Foreskin keratinocyte (primary cell): ENCODE measurements at places on chromosomes 7 and 10.

GRCh38 chr7:36951257-36951697 lies 227.0 kb upstream of the AOAH start:
- no peak for DNase-seq

GRCh38 chr10:52514481-52514880 lies 200.4 kb downstream of the DKK1 start:
- no peak for DNase-seq

DNA sequence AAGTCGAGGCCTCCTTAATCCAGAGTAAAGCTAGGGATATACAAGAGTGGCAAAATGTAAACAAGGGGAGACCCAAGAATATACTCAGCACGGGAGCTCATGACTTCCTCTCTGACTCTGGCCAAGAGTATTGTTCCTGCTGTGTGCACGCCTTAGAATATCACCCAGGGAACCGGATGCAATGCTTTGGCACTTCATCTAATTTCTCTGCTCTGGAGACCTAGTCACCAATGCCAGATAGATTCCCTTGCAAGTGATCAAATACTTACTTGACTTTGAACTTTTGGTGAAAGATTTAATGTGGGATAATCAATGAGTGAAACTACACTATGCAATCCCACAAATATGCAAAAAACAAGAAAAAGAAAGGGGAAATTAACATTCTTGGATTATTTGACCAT lies 695.5 kb downstream of the INHBA start:
- DNase-seq = no peak

DNA sequence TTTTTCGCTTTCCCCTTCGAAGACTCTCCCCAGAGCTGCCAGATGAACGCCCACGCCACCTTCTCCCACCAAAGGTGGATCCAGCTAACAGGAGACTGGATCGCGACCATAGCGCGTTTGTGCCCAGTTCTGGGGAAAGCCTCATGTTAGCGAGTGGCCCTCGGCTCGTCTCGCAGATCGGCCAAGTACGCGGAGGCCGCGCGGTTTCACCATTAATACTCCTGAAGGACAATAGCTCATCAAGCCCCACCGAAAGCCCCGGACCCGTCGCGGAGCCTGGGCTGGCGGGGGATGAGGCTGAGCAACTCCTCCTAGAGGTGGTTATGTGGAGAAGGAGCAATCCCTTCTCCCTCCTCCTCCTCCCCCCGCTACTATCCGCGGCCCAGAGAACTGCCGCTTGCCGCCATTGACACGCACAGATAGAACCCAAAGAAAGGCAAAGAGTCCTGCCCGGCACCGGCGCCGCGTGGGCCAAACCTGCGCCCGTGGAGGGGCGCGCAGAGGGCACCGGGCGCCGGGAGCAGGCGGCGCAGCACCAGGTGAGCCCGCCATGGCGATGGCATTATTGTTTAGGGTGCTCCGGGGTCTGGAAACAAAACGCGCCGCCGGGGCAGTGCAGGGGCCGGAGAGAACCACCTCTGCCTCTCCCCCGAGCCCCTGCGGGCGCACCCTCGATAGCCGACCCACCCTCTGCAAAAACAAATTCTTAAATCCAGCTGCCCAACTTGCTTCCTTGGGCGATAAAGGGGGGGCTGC lies at the start of gene MACROH2A2:
Gene MACROH2A2 (plus strand): TSS at position 385 of the 756 bp plus-strand sequence. CDS start 22,813 bp downstream, outside the sequence.
- peak; percentile 36 for DNase-seq

GRCh38 chr7:107917763-107918651 lies 27.0 kb downstream of the DLD start:
- DNase-seq = no peak

DNA sequence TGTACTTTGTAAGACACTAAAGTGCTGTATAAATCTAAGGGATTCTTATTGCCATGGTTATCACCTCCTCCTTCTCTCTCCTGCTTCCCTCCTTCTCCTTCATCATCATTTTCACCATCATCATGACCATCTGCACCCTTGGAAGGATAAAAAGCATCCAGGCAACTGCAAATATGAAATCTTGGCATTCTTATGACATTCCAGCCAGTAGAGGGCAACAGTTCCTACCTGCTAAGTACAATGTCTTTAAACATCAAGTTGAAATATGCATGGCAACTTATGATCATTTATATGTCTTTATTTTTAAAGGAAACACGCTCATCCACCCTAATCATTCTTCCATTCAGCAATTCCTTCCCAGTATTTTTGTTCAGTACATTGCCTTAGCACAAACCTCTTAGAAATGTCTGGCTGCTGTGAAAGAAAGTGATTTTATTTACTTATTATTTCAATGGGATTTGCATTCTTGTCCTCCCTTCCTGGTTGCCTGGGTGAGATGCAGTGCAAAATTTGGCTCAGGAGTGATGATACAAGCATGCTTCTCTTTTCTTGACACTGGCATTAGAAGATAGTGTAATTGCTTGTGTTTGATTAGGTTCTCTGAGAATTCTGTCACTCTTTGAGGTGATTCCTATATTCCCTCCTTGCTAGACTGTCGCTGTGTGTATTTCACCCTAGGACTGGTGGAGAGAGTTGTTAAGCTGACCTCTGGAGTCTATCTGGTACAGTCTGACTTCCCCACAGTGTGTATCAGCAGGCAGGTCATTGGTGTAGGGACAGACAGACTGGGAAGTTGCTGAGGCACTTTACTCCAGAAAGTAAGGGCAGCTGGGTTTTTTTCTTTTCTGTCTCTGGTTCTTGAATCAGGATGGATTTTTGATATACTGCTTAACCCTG lies 188.5 kb upstream of the BMPER start:
- DNase-seq = peak; percentile 32

DNA sequence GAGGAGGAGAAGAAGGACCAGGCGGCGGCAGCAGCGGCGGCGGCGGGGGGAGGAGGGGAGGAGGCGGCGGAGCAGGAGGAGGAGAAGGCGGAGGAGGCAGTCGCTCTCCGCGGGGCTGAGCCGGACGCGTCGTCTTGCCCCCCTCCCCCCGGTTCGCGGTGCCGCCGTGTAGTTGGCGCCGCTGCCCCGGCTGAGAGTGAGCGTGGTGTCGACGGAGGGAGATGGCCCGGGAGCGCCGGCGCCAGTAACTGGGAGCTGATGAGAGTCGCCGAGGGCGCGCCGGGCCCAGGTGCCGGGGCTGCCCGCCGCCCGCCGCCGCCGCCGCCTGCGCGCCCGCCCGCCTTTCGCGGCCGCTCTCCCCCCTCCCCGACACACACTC lies 257 bp downstream of the WAC start:
- no peak for DNase-seq

DNA sequence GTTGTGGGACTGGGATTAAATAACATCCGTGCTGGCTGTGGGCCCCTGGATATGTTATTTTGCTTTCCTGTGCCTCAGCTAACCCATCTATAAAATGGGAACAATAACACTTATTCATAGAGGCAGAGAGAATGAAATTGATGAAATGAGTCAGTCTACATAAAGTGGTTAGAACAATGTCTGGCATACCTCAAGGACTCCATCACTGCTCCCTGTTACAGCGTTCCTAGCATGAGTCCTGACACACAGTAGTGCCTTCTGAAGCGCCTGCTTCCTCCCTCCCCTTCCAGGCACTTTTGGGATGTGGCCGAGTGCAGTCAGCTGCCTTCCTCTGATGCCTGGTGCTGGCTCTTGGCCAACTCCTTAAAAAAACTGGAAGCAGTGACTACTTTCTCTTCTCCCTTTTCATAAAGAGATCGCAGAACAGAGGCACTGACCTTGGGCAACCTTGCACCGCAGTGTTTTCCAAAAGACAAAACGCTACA lies 108.4 kb upstream of the ZMIZ1 start:
- peak; percentile 95 for DNase-seq

GRCh38 chr7:132108563-132108962 lies 467.7 kb downstream of the PLXNA4 start:
- no peak for DNase-seq

DNA sequence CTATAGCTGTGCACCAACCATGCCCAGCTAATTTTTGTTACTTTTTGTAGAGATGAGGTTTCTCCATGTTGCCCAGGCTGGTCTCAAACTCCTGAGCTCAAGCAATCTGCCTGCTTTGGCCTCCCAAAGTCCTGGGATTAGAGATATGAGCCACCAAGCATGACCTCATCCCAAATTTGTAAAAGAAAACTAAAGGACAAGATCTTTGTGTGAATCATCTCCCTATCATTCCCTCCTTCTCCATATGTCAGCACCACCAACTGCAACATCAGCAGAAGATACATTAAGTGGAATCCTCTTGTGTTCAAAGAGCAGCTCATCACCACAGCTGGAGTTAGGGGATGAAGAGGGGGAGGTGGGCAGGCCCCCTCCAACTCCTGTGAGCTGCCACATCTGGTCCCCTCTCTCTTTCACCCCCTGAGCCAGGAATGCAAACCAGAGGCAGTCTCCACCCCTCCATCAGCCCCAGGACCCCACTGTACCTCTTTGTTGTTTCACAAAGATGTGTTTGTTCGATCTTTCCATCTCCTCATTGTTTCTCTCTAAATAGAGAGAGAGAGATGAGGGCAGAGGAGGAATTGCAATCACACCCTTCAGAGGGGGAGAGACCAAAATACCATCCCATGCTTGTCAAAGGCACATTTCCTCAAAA lies 47.3 kb upstream of the PIP4K2A start:
- DNase-seq = no peak

- no peak for DNase-seq
Measured at GRCh38 chr7:1664711-1665548, 5.1 kb upstream of the ELFN1 start.

DNA sequence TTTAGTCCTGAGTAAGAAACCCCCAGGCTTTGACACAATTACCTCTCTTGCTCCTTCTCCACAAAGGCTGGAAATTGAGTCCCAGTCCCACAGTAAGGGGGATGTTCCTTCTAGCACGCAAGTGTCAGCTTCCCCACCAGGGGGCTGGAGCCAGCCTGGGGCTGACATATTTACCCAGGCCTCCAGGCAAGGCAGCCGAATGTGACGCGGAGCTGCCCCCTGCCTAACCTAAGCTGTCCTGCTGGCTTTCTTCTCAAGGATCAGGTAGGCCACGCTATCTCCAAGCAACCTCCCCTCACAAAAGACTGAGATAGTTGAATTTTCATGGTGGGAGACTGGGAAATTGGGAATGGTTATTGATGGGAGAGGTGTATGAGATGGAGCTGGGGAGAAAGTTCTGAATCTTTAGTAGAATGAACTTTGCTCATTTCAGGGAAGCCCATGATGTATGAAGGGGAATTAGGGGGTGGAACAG lies 19.2 kb upstream of the BMPER start:
- DNase-seq = no peak

DNA sequence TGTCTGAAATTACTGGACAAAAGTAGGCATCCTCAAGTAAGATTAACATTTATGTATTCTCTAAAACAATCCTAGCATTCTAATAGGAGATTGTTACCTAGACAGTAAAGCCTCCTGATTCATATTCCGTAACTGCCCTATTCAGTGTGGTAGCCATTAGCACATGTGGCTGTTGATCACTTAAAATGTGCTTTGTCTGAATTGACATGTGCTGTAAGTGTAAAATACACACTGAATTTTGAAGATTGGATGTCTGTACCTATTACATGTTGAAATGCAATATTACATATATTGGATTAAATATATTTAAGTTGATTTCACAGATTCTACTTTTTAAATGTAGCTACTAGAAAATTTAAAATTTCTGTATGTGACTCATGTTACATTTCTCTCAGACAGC lies 14.6 kb downstream of the EDRF1 start:
- no peak for DNase-seq

DNA sequence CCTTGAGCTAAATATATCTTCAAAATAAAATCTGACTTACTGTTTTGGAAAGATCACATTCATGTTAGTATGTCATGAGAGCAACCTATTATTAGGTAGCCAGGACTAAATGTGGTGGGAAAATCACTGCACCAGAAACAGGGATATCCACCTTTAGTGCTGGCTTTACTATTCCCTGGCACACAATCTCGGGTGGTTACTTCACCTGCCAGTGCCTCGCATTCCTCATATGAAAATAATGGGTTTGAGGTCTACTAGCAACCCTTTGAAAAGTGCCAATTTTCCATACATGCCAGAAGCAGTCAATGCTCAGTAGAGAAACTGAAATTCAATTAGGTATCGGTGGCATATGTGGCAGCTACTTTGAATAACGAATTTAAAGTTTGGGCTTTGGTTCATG lies 36.8 kb downstream of the PTN start:
- no peak for DNase-seq

DNA sequence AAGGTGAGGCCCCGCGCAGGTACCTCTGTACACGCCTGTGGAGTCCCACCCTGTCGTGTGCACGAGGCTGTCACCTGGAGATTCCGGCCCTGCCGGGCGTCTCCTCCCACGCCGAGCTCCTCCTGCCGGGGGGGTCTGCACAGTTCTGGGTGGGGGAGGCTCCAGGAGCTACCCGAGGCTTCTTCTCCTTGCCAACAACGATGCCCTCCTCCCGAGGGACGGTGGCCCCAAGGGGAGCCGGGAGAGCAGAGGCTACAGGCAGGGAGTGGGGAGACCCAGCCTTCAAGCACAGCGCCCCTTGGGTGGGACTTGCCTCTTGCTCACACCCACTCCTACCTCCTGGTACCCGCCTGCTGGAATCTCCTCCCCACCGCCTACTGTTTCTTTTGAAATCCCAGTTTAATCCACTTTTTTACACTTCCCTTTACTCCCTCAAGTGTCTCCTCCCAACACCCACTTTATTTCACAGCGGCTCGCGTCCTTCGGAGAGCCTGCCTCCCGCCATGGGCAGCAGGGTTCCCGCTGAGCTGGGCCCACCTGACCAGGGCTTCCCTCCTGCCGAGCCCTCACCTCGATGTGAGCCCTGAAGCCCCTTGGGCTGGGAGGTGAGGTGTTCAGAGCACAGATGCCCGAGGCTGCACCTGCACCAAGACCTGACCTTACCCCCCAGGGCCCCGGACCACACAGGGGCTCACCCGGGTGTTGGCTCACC lies 338.1 kb downstream of the DNAJB6 start:
- DNase-seq = no peak

GRCh38 chr7:42236266-42236975 lies 588 bp downstream of the GLI3 start:
- DNase-seq = no peak

- DNase-seq = no peak
Measured at GRCh38 chr7:27976531-27976930, 204.1 kb downstream of the JAZF1 start.

DNA sequence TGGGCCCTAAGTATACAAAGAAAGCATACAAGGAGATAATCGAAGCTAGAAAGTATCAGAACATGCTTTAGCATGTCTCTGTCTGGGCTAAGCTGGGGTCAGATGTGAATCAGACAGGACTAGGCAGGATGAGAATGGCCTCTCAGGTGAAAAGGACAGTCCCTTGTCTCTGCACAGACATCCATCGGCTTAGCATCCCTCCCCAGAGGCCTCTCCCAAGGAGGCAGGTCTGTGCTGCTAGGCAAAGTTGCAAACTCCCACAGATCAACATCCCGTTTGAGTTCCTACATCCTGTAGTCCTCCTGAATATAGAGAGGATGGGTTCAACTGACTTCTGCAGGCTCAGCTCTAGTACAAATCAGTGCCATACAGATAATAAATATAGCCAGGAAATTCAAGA lies 24.5 kb downstream of the CHST15 start:
- DNase-seq = peak; percentile 57
